ENCODE measurements at places on chromosomes 5 and 9. TPM values are rescaled to one million over a fixed set of nuclear protein-coding genes. Genes with fewer than 3 reads are reported as not detected.

DNA sequence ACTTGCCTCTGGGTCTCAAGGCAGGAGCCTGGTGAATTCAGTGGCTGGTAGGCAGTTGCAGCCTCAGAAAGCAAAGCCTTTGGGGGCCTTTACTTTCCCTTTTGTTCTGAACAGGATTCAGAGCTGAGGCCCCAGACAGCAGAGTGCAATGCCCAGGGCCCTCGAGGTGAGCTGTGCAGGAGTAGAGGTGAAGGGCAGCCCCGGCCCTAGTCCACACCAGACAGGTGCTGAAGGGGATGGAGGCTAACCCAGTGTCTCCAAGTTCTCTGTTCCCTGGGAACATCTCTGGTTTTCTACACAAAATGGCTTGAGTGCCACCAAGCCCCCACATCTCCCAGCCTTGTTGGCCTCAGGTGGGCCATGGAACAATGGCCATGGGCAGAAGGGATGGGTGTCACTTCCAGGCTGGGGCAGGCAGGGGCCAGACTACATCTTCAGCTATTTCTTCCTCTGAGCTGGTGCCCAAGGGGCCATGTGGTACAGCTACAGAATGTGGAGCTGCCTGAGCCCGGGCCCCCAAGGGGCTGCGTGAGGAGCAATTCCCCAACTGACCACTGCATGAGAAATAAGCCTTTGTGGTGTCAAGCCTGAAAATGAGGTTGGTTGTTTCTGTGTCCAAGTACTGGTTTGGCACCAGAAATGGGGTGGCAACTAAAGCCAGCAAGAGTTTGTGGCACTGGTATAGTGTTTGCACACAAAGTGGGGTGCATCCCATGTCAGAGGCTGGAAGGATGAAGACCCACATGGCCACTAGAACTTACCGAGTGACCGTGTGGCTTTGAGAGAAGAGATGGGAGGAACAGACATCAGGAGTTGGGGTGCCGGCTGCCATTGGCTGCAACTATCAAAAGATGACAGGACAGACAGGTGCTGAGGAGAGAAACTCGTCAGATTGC is 57.8 kb downstream of the BARX1 start:
- DNase-seq = no peak

DNA sequence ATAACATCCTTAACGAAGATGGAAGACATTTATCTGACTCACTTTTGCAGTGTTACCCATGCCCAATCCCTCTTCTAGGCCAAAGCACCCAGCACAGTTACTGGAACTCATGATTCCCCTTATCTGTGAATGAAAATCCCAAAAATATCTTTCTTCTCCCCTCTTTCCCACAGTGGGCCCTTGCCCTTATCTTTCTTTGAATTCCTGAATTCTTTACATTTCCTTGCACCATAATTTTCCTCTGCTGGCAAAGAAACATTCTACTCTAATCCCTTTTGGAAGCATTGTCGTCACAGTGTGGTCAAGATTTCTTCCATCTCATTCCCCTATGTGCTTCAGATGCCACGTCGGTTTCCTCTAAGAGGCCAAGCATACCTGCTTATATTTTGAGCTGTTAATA is 135.9 kb upstream of the LIFR start:
- no peak for DNase-seq

GRCh38 chr5:10499066-10499465 is 57.4 kb downstream of the ROPN1L start:
- DNase-seq = no peak

- no peak for DNase-seq
Observed at GRCh38 chr9:89548071-89548638, 50.2 kb upstream of the SEMA4D start.

DNA sequence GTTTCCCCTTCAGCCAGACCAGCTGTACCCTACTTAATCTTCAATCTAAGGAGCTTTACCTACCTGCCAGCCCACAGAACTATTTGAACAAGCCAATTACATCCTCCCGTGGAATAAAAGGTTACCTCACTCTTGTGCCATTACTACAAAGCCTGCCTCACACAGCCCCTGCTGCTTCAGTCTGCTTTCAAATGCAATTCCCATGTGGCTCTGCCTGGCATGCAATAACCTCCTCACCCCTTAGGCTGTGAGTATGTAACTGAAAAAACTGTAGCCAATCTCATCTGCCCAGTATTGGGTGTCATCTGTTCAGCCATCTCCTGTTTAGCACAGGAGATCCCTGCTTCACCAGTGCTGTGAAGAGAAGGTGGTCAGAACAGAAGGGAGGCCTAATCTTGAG is 6.1 kb upstream of the GCNT1 start:
- DNase-seq = no peak

DNA sequence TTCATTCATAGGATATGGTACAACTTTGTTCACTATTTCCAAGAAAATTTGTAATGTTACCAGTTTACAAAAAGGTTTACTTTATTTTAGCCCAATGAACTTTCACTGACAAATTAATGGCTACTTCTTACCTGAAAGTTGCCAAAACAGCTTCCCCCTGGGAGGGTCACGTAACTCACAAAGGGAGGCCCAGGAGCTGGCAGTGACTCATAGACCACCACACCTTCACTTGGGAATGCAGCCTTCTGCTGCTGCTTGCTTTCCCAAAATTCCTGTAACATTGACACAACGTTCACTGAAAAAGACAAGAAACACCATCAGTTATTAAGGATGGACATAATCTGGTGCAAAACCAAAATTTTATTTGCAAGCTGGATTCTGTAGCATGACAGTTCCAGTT is 18.1 kb downstream of the LIX1 start:
- no peak for DNase-seq

DNA sequence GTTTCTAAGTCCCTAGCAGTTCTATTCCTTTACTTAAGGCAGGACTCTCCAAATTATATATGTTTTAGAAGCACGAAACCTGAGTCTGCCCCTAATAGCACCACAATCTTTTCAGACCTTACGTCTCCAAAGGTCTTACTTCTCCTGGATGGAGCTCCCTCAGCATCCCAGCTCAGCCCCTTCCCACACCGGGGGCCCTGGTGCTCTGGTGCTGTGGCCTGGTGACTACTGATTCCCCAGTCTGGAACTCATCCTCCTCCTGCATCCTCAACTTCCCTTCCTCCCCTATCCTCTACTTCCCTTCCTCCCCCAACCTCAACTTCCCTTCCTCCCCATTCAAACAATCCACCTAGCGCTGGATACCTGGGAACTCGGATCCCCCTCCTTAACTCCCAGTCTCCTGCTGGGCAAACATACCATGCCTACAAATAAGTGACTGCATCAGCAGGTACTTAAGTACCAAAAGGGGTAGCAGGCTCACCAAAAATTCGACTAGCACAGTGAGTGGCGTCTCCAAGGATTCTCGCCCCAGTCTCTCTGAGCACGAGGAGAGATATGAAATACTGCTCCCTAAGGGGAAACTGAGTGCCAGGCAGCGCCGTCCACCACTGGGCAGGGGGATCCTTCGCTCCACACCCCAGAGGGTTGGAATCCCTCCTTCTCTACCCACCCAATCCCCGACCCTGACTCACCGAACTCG is 831 bp downstream of the IGFBPL1 start:
- no peak for DNase-seq

DNA sequence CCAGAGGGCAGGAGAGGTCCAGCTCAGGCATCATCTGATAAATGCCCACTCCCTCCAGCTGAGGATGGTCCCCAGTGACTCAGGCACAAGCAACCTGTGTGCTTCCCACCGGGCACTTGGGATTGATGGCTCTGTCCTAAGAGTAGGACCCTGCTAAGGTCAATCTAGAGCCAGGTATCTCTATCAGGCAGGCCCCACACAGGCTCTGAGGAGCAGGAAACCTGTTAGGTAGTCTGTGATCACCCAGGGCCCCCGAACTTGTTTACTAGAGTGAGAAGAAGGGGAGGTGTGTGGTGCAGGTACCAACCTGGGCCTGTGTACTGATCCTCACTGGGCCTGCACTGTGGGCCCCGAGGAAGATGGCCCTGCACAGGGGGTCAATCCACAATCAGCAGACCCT is 119.6 kb upstream of the FSTL4 start:
- no peak for DNase-seq

DNA sequence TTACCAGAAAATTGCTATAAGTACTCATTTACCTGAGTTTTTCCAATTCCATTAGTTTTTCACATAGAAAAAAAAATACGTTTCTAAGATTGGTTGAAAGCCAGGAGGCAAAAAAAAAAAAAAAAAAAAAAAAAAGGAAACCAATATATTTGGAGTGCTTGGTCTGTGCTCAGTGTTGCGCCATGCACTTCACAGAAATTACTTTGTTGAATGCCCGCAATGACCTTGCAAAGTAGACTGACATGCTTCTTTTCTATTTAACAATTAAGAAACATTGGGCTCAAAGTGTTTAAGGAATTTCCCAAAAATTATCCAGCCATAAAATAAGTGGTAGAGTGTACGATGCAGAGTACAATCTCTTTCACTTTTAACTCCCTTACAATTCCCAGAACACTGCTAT is 65.2 kb upstream of the PAPPA start:
- no peak for DNase-seq

DNA sequence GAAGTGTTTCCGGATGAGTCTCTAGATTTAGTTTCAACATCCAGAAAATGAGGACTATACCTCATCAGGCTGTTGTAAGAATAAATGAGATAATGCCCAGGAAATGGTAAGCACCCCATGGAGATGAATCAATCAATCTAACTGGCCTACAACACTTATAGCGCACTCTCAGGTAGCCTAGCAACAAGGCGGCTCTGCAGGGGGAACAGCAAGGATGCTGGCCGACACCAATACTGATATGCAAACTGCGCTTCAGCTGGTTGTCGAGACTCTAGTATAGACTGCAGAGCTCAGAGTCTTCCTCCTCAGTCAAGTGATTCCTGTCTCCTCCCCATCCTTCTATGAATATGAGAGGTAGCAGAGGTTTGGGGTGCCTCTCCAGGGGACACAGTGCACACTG is 218.8 kb upstream of the WWC1 start:
- no peak for DNase-seq

- no peak for DNase-seq
Observed at GRCh38 chr5:38576961-38577684, 20.7 kb upstream of the LIFR start.

Gene PRSS3
- total RNA-seq = not detected

Gene MSMP
- total RNA-seq = 0.94 TPM

Gene EGFL7
- 0.94 TPM for total RNA-seq

Gene IFNA13
- total RNA-seq = not detected

Gene C1QTNF3
- total RNA-seq = 1.8 TPM

Gene SLC6A18
- total RNA-seq = not detected
